ENCODE measurements at places on chromosomes 1 and 21. TPM values are rescaled to one million over a fixed set of nuclear protein-coding genes. Genes with fewer than 3 reads are reported as not detected.

Gene TNFRSF9
- total RNA-seq, result not detected

Gene SV2A
- 2.2 TPM for total RNA-seq

Gene FCAMR
- not detected for total RNA-seq

Gene HENMT1
- total RNA-seq, result 6.9 TPM

Gene PRR9
- total RNA-seq, result not detected

Gene TMEM50A
- total RNA-seq, result 81.6 TPM

Gene RAB7B
- 6.6 TPM for total RNA-seq

Gene FALEC
- total RNA-seq, result 2.2 TPM

Gene C1orf21
- 54.7 TPM for total RNA-seq

Gene NES
- total RNA-seq, result 9.9 TPM

Gene DNALI1
- 4.6 TPM for total RNA-seq

GRCh38 chr1:199422206-199422605, 605.3 kb upstream of the NR5A2 start:
- no peak for DNase-seq

DNA sequence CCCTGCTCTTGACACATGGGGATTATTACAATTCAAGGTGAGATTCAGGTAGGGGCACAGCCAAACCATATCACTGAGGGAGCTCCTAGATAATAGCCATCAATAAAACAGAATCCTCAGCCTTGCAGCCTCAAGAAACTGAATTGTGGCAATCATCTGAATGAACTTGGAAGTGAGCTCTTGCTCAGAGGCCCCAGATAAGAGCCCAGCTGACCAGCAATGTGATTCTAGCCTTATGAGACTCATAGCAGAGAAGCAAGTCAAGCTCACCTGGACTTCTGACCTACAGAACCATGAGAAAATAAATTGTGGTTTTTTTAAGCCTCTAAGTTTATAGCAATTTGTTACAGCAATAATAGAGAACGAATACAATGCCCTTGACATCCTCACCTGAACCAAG, 302.5 kb downstream of the LTN1 start:
- no peak for DNase-seq

- no peak for DNase-seq
These were observed 65.7 kb upstream of the FCGR2A start for GRCh38 chr1:161439280-161440232.

GRCh38 chr21:33266789-33267135, 595 bp downstream of the IL10RB start:
- DNase-seq, result no peak

- no peak for DNase-seq
These were observed 42.3 kb downstream of the CD247 start for GRCh38 chr1:167476061-167476460.

DNA sequence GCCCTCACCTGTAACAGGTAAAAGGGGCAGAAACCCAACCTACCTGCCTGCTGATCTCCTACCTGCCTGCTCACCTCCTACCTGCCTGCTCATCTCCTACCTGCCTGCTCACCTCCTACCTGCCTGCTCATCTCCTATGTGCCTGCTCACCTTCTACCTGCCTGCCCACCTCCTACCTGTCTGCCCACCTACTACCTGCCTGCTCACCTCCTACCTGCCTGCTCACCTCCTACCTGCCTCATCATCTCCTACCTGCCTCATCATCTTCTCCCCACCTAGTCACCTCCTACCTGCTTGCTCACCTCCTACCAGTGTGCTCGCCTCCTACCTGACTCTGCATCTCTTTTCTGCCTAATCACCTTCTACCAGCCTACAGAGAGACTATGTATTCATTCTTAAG, 452.9 kb downstream of the MATN1 start:
- DNase-seq, result no peak

DNA sequence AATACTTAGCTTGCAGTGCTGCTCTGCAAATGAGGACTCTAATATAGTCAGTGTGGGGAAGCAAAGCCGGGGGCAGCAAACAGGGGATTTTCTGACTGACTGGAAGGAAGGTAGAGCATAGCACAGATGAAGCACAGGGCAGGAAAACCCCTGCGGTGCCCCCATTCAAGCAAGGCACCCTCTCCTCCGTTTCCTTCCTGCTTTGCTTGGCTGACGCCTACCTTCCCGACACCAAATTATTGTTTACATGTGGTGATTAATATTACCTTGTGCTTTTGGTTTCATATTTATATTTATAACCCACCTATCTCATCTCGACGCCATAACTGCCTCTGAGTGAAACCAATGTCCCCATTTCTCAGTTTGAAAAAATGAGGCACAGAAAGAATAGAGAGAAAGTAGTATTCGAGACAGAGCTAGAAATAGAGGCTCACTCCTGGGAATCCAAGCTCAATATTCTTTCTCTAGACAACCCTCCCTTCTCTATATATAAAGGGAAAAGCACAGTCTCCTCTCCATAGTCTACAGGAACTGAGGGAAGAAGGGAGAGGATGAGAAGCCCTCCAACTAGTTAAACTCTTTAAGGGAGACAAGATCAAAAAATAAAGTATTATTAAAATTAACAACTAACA, 41.3 kb downstream of the PIK3C2B start:
- no peak for DNase-seq

GRCh38 chr1:65056866-65057265, 90.5 kb upstream of the JAK1 start:
- DNase-seq, result no peak

GRCh38 chr1:37948166-37948565, 1.3 kb upstream of the INPP5B start:
- no peak for DNase-seq

- DNase-seq, result no peak
These were observed 36.8 kb upstream of the GALNT2 start for GRCh38 chr1:230030122-230030821.

DNA sequence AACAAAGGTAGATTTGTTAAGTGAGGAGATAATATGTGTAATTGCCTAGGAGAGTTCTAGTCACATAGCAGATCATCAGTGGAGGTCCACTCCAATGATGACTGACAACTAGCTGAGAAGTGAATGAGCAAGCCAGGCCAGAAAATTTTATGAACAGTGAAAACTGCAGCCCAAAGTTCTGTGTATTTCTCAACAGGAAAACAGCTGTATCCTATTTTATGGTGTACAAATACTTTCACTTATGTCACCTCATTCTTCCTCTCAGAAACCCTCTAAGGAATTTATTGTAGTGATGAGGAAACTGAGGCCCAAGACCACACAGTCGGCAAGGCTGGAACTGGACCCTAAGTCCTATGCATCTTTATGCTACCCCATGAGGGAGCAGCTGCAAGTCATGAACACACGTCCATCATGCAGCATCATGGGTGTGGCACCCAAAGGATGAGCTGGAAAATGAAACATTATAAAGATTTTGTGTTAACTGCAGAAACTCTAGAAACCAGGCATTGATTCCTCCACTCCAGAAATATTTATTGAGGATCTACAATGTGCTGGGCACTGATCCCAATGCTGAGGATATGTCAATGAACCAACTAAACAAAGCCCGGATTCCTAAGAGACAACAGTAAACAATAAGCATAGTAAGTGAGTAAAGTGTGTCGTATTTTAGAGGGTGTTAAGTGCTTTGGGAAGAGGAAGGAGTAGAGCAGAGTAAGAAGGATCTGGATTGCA, 99.5 kb upstream of the DUSP10 start:
- no peak for DNase-seq

DNA sequence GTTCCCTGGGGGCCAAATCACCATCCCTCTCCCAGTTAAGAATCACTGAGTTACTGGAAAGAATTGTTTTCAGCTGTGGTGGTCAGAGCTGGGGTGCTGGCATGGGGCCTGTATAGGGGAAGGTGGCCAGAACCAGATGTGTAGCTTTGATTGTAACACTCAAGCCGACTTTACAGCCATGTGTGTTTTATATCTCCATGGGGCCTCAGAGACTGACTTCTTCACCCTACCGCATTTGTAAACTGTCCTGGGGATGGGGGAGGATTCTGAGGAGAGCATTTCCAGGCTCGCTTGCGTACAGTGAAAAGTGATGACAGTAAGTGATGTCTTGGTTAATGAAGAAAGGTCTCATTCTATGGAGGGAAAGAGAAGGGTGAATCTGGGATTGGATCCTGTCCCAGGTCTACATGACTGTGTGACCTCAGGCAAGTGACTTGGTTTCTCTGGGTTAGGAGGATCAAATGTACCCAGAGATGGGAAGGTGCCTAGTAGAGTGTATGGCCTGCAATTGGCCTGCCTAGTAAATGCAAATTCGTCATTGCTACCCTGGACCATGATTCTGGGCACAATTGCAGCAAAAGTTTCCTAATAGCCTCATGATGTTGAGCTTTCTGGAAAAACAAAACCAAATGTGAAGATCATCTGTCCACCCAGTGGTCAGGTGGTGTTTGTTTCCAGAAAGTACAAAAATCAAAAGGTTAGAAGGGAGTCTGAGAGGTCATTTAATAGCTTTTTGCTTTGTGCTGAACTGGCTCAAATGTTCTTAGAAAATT, 49.7 kb upstream of the RCC2 start:
- no peak for DNase-seq

DNA sequence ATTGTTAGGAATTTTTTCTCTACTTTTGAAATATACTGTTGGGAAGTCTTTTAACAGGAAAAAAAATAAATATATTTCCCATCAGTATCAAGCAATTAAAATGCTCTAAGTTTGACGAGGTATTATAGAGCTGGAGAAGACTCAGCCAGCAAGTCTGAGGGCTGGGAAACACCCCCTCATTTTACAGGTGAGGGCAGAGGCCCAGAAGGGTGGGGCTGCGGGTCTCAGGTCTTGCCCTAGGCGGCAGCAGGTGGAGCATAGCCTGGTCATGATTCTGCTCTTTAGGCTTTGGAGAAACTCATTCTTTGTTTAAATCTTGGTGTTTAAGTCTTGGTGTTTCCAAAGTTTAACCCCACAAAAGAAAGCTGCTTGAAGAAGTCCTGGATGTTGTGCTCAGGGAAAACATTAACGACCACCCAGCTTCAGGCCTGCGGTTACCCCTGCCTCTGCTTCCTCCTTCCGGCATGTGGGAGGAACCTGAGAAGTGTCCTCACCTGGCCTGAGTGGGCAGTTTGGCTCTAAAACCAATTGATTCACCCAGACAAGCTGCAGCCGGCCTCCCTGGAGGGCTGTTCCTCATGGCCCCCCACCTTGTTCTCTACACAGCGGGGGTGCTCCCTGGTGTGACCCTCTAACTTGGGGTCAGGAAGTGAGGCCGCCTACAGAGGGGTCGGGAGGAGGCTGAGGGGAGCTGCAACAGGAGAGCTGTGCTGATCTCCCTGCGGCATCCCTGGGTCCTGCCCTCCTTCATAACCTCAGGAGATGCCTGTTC, 41.7 kb downstream of the OLFML2B start:
- no peak for DNase-seq

DNA sequence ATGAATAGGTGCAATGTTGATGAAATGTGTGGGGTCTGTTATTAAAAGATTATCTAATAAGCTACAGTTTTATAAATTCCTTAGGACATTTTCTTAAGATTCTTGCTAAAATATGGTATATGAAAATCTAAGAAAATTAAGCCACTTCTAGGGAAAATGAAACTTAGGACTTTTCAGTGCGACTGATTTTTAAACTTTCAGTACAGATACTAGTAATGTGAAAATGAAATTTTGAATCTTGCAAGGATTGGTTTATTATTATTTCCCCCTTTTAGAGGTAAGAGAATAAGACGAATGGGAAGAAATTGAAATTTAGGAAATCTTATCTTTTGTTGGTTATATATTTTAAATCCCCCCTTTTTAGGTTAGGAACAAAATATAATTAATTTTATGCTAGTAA, 16.4 kb downstream of the CAPZA1 start:
- DNase-seq, result no peak

DNA sequence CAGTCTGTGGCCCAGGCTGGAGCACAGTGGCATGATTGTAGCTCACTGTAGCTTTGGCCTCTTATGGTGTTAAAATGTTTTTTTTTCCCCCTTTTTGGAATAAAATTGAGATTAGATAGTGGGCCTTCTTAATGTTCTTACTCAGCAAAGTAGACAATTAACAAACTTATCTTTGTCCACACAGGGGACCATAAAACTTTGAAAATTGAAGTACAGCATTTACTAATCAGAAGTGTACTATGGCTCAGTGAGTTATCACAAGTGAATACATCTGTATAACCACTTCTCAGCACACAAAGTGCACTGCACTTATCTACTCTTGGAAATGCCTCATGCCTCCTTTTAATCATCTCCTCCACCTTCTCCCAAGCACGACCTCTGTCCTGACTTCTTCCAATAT, 218.9 kb downstream of the PRDM2 start:
- DNase-seq, result no peak

- DNase-seq, result no peak
These were observed 623.0 kb downstream of the NPHP4 start for GRCh38 chr1:5369223-5369622.

- DNase-seq, result no peak
These were observed 19.5 kb downstream of the KCNJ6 start for GRCh38 chr21:37896788-37897187.

- DNase-seq, result peak; percentile 58
These were observed 3.6 kb downstream of the CERS2 start for GRCh38 chr1:150970808-150971582.

Measured in breast epithelium (tissue), 4 donors.